MM.1S (cell line): ENCODE measurements at places on chromosomes 3 and 15.

DNA sequence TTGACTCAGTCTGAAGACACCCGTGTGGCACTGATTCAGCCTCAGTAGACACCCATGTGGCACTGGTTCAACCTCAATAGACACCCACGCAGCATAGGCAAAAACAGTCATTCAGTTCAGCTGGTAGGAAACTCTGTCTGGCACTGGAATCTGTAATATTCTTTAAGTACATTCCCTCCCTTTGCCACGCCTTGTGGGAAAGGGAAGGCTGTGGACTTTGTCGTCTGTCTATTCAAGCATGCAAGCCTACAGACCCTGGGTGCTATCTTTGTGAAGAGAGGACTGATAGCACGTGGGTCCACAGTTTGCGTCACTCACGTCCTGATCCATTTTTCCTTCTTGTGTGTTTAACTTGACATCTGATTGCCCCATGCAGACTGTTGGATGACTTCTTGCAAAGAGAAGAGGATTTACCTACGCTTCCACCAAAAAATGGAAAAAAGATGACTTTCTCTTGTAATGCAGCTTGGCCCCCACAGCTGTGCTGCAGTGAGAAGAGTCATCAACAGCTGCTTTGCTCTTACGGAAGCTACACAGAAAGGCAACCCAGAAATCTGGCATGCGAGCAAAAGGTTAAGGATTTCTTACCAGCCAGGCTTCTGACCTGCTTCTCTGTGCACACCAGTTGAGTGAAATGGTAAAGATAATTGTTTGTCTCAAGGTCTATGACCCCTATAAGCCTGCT lies 278.1 kb downstream of the ULK4 start:
- DNase-seq: no peak

GRCh38 chr3:86960550-86960949 lies 30.4 kb downstream of the VGLL3 start:
- DNase-seq: no peak

DNA sequence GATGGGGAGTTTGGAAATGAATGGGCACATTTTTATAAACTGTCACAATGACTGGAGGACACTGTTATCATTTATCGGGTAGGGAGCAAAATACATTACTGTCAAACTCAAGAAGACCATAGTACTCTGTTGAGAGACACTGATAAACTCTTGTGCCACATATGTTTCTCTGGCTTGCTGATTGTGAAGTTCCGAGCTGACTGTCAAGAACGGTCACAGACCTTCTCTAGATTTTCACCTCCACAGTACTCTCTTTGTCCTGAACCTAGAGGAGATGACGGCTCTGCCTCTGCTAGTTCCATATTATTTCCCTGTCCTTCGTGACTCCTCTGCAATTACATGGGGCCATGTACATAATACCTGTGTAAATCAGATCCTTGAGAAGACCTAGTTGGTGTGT lies 451.9 kb downstream of the LPP start:
- no peak for DNase-seq

GRCh38 chr15:96564546-96564945 lies 234.0 kb downstream of the NR2F2 start:
- DNase-seq: no peak

GRCh38 chr3:63952248-63952594 lies 40.0 kb upstream of the SCAANT1 start:
- DNase-seq: no peak

GRCh38 chr3:113714702-113715101 lies 18.3 kb upstream of the USF3 start:
- no peak for DNase-seq

DNA sequence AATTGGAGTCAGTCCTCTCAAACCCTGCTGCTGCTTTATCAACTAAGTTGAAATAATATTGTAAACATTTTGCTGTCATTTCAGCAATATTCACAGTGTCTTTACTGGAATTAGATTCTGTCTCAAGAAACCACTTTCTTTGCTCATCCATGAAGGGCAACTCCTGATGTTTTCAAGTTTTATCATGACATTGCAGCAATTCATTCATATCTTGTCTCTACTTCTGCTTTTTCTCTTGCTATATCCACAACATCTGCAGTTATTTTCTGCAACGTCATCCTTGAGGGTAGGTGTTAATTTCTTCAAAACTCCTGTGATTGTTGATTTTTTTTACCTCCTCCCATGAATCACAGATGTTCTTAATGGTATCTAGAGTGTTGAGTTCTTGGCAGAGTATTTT lies 181.6 kb downstream of the EPHA6 start:
- no peak for DNase-seq

DNA sequence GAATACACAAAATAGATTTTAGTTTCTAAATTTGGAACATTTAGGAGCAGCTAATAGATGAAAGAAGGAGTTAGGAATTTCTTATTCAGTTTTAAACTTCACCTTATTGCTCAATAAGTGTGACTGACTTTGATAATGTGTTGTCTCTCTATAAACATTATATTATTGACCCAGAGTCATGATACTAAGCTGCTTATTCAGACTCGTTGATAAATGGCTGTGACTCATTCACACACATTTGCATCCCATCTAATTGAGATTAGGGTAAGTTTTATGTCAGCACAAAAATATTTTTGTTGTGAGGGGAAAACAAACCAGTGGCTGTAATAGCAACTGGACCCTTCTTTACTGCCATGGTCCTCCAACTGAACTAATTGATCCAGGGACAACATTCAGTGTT lies 137.6 kb downstream of the GOLIM4 start:
- DNase-seq: no peak

- no peak for DNase-seq
These were observed 9.0 kb upstream of the ANXA2 start for GRCh38 chr15:60406513-60407414.

- DNase-seq: no peak
These were observed 13.7 kb upstream of the GJD2 start for GRCh38 chr15:34768530-34768929.

DNA sequence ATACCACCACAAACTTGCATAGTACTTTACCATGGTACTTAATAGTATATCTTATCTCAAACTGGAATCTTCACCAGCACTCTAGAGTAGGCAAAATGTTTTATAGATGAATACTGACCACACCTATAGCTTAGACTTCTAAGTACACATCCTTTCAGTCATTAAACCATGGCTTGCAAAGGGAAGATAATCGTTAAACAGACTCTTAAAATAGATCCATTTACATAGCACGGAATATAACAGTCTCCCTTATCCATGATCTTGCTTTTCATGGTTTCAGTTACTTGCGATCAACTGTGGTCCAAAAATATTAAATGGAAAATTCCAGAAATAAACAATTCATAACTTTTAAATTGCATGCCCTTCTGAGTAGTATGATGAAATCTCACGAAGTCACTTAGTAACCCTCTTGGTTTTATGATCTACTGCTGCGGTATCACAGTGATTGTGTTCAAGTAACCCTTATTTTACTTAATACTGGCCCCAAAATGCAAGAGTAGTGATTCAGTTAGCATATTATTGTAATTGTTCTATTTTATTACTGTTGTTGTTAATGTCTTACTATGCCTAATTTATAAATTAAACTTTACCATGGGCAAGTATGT lies 111.4 kb downstream of the HERC1 start:
- DNase-seq: no peak

GRCh38 chr3:60746043-60746638 lies 505.1 kb downstream of the FHIT start:
- DNase-seq: no peak
